A549 treated with AZD2906 at 1 μM for 4 hours (cell line): ENCODE measurements at places on chromosomes 5 and 9. TPM values are rescaled to one million over a fixed set of nuclear protein-coding genes. Genes with fewer than 3 reads are reported as not detected.

Gene FST
- 1.3 to 2.0 TPM (median 1.6 TPM) in 5 replicates for total RNA-seq

Gene ANKDD1B
- total RNA-seq, result 0.03 to 0.09 TPM in 2 of 5 replicates, not detected in the others

Gene SPOCK1
- 8.9 to 22.6 TPM (median 16.0 TPM) in 5 replicates for total RNA-seq

Gene PRRX2
- total RNA-seq, result 5.3 to 12.3 TPM (median 10.4 TPM) in 5 replicates

Gene FAM153A
- not detected in 5 replicates for total RNA-seq

Gene PTPRD
- total RNA-seq, result 0.13 to 0.49 TPM (median 0.26 TPM) in 5 replicates

Gene PCDHA9
- total RNA-seq, result 0.01 TPM in 2 of 5 replicates, not detected in the others

Gene NOXA1
- total RNA-seq, result 0.71 to 1.8 TPM (median 1.6 TPM) in 5 replicates

Gene SH3TC2
- total RNA-seq, result 0.39 to 0.92 TPM (median 0.56 TPM) in 5 replicates

Gene LIFR
- 6.7 to 10.9 TPM (median 8.3 TPM) in 5 replicates for total RNA-seq

Gene SLC6A18
- 0.24 TPM in 1 of 5 replicates, not detected in the others for total RNA-seq

Gene LHX6
- 3.1 to 3.8 TPM (median 3.3 TPM) in 5 replicates for total RNA-seq

Gene PTPN3
- 16.2 to 19.9 TPM (median 18.5 TPM) in 5 replicates for total RNA-seq

Gene PAPPA
- total RNA-seq, result 23.2 to 30.4 TPM (median 29.1 TPM) in 5 replicates

Gene HAPLN1
- not detected in 5 replicates for total RNA-seq

Gene PAIP2
- total RNA-seq, result 75.2 to 96.5 TPM (median 82.7 TPM) in 5 replicates

Gene IL4
- not detected in 5 replicates for total RNA-seq

Gene IER5L
- 19.5 to 45.1 TPM (median 41.1 TPM) in 5 replicates for total RNA-seq

Gene KCNIP1
- total RNA-seq, result not detected in 5 replicates

Gene CEL
- total RNA-seq, result 0.39 to 0.93 TPM (median 0.71 TPM) in 5 replicates

Gene NKD2
- total RNA-seq, result 17.9 to 25.5 TPM (median 24.3 TPM) in 5 replicates

Gene IL17B
- 0.09 to 0.17 TPM in 2 of 5 replicates, not detected in the others for total RNA-seq

Gene CCL27
- total RNA-seq, result 0.14 to 0.33 TPM (median 0.24 TPM) in 4 of 5 replicates, not detected in the other

Gene FBXW2
- 33.9 to 40.2 TPM (median 37.4 TPM) in 5 replicates for total RNA-seq

Gene JMY
- total RNA-seq, result 2.6 to 3.3 TPM (median 3.1 TPM) in 5 replicates

Gene RAD1
- total RNA-seq, result 30.1 to 40.5 TPM (median 30.9 TPM) in 5 replicates

Gene SLC6A7
- 0.02 to 0.03 TPM in 2 of 5 replicates, not detected in the others for total RNA-seq

Gene PCDHGC5
- 0.02 to 0.03 TPM in 2 of 5 replicates, not detected in the others for total RNA-seq

Gene ORM1
- total RNA-seq, result not detected in 5 replicates

Gene CDH6
- total RNA-seq, result 0.07 to 0.11 TPM (median 0.07 TPM) in 4 of 5 replicates, not detected in the other

Gene TCF7
- total RNA-seq, result 9.1 to 10.9 TPM (median 9.9 TPM) in 5 replicates

Gene UBAP1
- 45.9 to 53.5 TPM (median 49.4 TPM) in 5 replicates for total RNA-seq

Gene EFNA5
- total RNA-seq, result 16.3 to 23.2 TPM (median 18.9 TPM) in 5 replicates

Gene N4BP3
- 0.77 to 1.1 TPM (median 1.0 TPM) in 5 replicates for total RNA-seq

Gene C9
- not detected in 5 replicates for total RNA-seq

Gene CYLC2
- not detected in 5 replicates for total RNA-seq

Gene MCTP1
- total RNA-seq, result 7.3 to 9.5 TPM (median 9.1 TPM) in 5 replicates

Gene HMMR
- total RNA-seq, result 19.7 to 28.1 TPM (median 22.9 TPM) in 5 replicates

Gene NR5A1
- 0.07 to 0.20 TPM (median 0.17 TPM) in 5 replicates for total RNA-seq

Gene LPAR1
- total RNA-seq, result 21.4 to 23.8 TPM (median 22.1 TPM) in 5 replicates

Gene PLCXD3
- 0.10 to 0.18 TPM (median 0.15 TPM) in 5 replicates for total RNA-seq

Gene PCDHB4
- 0.03 to 0.12 TPM (median 0.06 TPM) in 5 replicates for total RNA-seq

Gene NUTM2G
- total RNA-seq, result not detected in 5 replicates

Gene CD72
- total RNA-seq, result 0.15 to 0.22 TPM (median 0.17 TPM) in 4 of 5 replicates, not detected in the other

Gene WDR38
- 0.11 to 0.23 TPM (median 0.14 TPM) in 5 replicates for total RNA-seq
